ENCODE measurements at places on chromosomes 4 and X. TPM values are rescaled to one million over a fixed set of nuclear protein-coding genes. Genes with fewer than 3 reads are reported as not detected.

DNA sequence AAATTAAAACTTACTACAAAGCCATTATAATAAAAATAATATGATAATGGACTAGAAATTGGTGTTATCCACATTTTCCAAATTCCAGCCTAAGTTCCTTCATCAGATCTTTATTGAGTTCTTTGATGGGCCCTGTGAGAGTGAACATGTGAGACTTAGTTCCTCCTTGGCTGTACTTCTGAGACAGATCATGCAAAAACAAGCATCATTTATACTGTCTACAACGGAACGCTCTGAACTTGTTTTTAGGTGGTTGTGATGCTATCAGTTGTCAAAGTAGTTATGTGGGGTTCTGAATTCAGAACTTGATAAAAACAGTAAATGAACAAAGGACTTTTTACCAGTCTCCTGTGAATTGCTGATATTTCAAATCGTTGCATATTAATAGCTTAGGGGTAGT lies 48.9 kb downstream of the JADE3 start:
- DNase-seq, result no peak

SYTL5 gene
- total RNA-seq, result 0.17 TPM

SUV39H1 gene
- 9.5 TPM for total RNA-seq

HNRNPD gene
- 39.7 TPM for total RNA-seq

DNA sequence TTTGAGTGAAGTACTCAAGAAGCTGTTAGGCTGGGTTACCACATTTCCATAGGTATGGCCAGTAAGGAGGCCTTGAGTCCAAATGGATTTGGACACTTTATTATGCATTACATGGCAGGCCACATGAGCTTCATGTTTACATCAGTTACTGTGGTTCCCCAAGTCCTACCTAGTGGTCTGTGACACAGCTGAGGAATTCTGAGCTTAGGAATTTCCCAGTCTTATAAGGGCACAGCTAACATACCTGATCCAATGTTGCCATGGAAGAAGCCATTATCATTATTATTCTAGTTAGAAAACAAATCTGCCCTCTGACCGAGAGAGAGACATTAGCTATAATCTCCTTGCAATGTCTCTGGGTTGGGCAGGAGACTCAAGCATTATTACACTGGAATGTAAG lies 174.4 kb upstream of the NUDT10 start:
- no peak for DNase-seq

ZNF630 gene
- 1.6 TPM for total RNA-seq

- no peak for DNase-seq
Observed at GRCh38 chr4:18734405-18734804, 712.9 kb upstream of the LCORL start.

DGAT2L6 gene
- not detected for total RNA-seq

- DNase-seq, result no peak
Observed at GRCh38 chr4:184548648-184549341, 74.4 kb upstream of the IRF2 start.

- no peak for DNase-seq
Observed at GRCh38 chr4:7189475-7190277, 2.7 kb upstream of the SORCS2 start.

DNA sequence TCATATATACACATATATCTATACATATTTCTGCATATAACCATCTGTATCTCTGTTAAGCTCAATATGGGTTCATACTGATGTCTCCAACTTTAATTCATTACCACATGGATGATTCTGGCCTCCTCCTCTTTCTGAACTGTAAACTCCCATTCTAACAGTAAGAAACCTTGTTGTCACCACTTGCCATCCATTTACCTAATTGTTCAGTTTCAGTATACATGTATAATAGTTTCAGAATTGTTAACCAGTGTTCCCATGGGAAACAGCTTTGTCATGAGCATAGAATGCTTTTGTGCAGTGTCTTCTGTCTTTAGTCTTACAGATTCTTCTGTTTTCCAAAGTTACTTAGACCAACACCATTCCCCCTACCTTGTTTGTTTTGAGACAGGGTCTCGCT lies 35.9 kb downstream of the SLC9A6 start:
- DNase-seq, result no peak

FGF5 gene
- not detected for total RNA-seq

DNA sequence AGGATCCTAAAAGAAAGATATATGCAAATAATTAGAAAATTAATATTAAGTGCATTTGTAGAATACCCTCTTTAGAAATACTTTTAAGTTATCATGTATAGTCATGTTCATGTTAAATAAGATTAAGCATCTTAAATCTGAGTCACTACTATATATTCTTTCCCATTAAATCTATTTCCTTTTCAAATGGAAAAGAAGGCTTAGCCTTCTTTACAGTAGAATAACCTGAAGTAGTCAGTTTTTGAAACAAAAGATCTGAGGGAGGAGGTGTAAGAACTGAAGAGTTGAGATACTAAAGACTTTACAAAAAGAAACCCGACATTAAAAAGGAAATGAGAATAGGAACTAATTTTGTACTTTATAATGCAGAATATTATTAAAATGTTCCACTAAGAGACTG lies 14.7 kb upstream of the HSD17B13 start:
- DNase-seq, result no peak

KLF8 gene
- total RNA-seq, result 0.06 TPM

- no peak for DNase-seq
Observed at GRCh38 chr4:657338-657833, 16.7 kb downstream of the ATP5ME start.

CXCL6 gene
- total RNA-seq, result not detected

DNA sequence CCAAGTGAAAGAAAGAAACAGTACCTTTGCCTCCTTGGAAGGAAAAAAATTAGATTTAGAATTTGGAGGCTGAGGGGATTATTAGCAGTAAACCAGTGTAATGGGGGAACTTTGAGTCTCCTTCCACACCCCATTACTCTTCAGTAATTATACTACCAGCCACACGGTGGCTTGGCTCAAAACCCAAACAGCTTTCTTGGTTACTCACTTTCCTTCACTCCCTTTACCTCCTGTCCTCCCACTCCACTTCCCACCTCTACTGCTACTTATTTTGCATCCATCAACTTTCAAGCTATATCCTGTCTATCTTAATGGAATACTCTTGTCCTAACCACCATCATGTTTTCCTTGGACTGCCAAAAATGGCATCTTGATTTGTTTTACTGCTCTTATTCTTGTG lies 310.6 kb upstream of the AADAT start:
- no peak for DNase-seq

DNA sequence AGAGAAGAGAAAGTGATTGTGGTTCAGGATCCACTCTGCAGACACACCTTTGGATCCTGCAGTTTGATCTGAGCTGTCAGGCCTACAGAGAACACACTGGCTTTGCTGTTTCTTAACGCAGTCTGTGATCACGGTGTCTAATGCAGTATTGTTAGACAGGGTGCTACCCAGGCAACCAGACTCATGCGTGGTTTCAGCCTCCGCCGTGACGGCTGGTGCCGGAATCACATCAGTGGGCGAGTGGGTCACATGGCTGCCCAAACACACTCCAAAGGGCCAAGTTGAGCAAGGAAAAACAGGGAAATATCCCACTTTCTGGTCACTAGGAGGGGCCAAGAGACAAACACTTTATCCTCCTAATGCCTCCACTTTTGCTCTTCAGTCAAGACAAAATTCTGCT lies 27.5 kb downstream of the CCDC149 start:
- no peak for DNase-seq

DNA sequence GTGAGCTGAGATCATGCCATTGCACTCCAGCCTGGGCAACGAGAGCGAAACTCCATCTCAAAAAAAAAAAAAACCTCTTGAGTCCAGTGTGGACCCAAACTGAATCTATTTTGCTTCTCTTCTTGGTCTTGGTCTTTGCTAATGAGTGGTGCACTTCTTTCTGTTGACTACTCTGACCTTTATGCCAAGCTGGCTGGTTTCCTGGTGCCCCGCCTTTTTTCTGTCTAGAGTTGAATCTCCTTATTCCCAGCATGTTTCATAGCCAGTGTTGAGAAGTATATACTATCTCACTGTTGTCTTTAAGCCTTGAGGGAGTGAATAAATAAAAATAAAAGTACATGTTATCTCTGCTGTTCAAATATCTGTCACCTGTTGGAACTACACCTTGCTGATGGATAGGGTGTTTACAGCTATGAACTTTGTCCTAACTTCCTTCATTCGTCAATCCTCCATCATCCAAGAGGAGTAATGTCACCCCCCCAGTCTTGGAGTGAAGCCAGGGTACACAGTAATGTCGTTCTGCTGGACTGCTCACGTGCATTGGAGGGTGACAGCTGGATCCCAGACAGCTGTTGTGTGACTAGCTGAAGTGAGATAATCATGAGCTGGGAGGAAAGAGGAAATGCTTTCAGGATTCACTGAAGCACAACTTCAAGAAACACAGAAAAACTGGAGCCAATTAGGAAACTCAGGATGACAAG lies 99.3 kb upstream of the PRKG2 start:
- DNase-seq, result no peak

DNA sequence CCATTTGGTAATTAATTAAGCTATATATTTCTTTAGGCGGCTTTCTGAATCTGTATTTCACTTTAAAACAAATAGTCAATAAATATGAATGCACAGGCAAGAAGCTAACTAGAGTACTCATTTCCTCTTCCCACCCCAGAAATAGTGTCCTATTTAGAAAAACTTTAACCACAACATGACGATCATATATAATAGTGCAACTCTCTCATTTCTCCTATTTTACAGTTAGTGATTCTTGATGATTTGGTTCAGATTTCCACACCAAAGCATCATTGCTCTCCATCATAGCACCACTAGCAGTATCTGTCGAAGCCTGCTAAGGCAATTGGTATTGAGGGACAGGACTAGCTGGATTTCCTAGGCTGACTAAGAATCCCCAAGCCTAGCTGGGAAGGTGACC lies 184.0 kb upstream of the GALNTL6 start:
- DNase-seq, result no peak

DNA sequence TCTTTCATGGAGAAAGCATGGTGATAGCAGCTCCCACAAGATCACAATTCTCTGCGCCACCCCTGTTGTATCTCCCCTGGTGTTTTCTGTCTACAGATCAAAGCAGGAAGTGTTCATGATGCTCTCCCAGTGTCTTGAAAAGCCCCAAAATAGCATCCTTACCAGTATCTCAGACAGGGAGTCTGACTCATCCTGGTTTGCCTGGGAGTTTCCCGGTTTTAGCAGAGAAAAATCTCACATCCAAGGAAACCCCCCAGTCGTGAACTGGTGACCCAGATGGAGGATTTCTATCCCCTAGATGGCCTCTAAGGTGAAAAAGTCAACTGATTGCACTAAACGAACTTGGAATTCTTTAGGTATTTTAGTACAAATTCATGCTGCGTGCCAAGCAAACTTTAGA lies 64.3 kb upstream of the NR0B1 start:
- no peak for DNase-seq

Measured in NCI-H460 (cell line).